ENCODE measurements at places on chromosomes 5 and 9. TPM values are rescaled to one million over a fixed set of nuclear protein-coding genes. Genes with fewer than 3 reads are reported as not detected.

Gene EIF4E1B
- not detected for total RNA-seq

Gene TAS2R1
- total RNA-seq = not detected

Gene NME5
- total RNA-seq = 1.7 TPM

Gene TMEM171
- total RNA-seq = 2.1 TPM

Gene HRCT1
- total RNA-seq = not detected

Gene DTWD2
- 10.0 TPM for total RNA-seq

Gene MIGA2
- 23.0 TPM for total RNA-seq

Gene CCDC192
- total RNA-seq = not detected

Gene GRXCR2
- not detected for total RNA-seq

Gene LHX3
- total RNA-seq = 0.13 TPM

Gene CATSPER3
- total RNA-seq = 0.69 TPM

Gene IL9
- total RNA-seq = not detected

Gene TICAM2
- 1.6 TPM for total RNA-seq

Gene LIFR
- 91.3 TPM for total RNA-seq

Gene CCL21
- total RNA-seq = not detected

Gene F12
- 13.4 TPM for total RNA-seq

Gene UGT3A2
- total RNA-seq = 0.10 TPM

Gene MPDZ
- 16.6 TPM for total RNA-seq

Gene ARL14EPL
- total RNA-seq = not detected

Gene CKMT2
- not detected for total RNA-seq

Gene INSL4
- not detected for total RNA-seq

Gene PCDHGA2
- total RNA-seq = 0.05 TPM

Gene C5orf34
- 6.3 TPM for total RNA-seq

Gene FAM78A
- 0.59 TPM for total RNA-seq

Gene PDGFRB
- total RNA-seq = 1.8 TPM

Gene RMI1
- total RNA-seq = 14.6 TPM

Gene DPM2
- 58.7 TPM for total RNA-seq

Gene NUTM2F
- not detected for total RNA-seq

Gene SPATA31C1
- not detected for total RNA-seq

Gene FOXD4L6
- total RNA-seq = not detected

Gene CLIC3
- total RNA-seq = 6.2 TPM

Gene OSMR
- total RNA-seq = 82.4 TPM

Gene OCLN
- 102 TPM for total RNA-seq

Gene TTC39B
- 1.6 TPM for total RNA-seq

Gene PCDHGA6
- 0.59 TPM for total RNA-seq

Gene SPINK6
- total RNA-seq = not detected

Gene HCN1
- 0.36 TPM for total RNA-seq

Gene PCDHA4
- 3.1 TPM for total RNA-seq

Gene RMND5B
- 40.8 TPM for total RNA-seq

Gene CDKN2B-AS1
- not detected for total RNA-seq

Gene ACTBL2
- total RNA-seq = not detected

Gene ZFP2
- total RNA-seq = 1.2 TPM

Gene LCN2
- total RNA-seq = 1.0 TPM

Gene PCDHGB6
- total RNA-seq = 0.23 TPM

Gene CTXN3
- total RNA-seq = not detected

Gene BTNL8
- total RNA-seq = not detected
